Fibroblast of upper back skin (primary cell): ENCODE measurements at places on chromosomes 11 and 22.

DNA sequence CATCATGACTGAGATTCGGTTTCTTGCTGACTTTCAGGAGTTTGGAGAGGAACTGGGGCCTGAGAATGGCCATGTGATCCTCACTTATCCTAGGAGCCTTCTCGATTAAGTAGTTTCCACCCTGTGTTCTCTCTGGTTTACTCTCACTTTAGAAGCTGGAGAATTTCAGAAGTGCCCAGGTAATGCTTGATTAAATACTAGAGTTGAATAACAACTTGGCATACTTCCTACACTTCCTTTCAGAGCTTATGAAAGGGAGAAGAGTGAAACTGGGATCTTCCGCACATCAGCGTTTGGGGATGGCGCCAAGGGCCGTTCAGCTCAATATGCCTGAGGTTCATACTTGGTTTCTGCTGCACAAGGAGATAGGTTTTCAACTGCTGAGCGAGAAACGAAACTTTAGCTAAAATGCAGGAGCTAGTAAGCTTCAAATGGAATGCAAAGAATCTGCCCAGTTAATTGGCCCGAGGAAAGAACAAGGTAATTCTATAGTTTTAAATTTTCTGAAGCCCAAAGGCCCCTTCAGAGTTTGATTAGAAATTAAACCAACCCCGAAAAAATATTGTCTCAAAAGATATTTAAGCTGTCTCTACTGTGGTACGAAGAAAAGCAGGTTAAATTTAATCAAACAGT is 823 bp upstream of the MUC15 start:
- DNase-seq, result no peak

DNA sequence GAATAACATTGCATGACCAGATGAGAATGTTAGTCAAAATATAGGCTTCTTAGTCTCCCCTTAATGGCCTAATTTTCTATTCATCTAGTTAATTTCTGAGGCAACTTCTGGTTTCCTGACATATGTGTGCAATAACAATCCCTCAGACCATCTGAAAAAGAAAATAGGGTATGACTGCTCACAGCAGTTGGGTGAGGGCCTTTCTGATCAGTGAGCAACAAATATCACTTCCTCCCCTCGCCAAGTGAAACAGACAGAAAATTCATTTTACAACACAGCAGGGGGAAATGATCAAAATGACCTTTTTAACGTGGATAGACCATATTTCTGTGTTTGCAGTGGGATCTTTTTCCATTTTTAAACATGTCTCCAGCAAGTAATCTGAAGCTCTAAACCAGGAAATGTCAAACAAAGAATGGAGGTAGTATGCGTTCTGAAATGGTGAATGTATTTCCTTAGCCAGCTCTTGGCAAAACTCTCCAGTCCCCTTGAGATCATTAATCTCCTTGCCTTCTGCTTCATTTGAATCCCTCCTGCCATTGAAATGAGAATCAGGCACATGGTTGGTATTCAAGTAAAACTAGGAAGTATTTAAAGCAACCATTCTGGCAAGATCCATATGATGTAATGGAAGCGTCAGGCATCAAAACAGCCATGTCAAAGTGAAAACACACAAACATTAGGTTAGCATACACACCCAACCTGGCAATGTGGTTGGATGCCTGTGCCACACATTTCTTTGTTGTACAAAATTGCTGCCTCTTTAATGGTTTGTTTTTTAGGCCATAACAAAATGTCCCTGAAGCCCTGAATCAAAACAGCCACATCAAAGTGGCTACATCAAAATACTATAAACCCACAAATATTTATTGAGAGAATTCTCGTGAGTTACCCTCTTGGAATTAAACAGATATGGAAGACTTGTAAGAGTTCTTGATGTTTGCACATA is 100.1 kb downstream of the SLC1A2 start:
- DNase-seq, result peak; percentile 44

- no peak for DNase-seq
These were observed 64.7 kb downstream of the LDLRAD3 start for GRCh38 chr11:36008584-36008983.

DNA sequence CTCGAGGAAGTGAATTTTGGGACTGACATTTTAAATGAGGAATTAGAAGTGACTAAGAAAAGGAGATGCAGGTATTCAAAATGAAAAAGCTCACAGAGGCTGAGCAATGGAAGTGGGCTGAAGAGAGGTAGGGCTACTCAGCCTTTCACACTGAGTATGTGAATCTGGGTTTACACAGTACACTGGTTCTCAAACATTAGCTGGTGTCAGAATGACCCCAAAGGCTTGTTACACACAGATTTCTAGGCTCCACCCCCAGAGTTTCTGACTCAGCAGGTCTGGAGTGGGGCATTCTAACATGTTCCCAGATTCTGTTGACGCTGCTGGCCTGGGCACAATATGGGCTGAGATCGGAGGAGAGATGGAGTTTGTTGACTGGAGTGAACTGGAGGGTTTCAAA is 32.8 kb downstream of the CADM1 start:
- no peak for DNase-seq

DNA sequence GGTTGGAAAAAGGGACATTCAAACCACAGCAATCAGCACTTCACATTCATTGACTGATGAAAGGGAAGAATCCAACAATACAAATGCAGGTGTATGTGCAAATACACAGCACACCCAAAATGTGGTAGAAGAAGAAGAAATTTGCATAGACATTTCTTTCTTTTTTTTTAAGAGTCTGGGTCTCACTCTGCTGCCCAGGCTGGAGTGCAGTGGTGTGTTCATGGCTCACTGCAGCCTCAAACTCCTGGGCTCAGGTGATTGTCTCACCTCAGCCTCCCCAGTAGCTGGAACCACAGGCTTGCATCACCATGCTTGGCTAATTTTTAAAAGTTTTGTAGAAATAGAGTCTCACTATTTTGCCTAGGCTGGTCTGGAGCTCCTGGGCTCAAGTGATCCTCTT is 21.9 kb downstream of the CARS1 start:
- DNase-seq, result no peak
